ENCODE measurements at places on chromosomes 11 and 22. TPM values are rescaled to one million over a fixed set of nuclear protein-coding genes. Genes with fewer than 3 reads are reported as not detected.

DNA sequence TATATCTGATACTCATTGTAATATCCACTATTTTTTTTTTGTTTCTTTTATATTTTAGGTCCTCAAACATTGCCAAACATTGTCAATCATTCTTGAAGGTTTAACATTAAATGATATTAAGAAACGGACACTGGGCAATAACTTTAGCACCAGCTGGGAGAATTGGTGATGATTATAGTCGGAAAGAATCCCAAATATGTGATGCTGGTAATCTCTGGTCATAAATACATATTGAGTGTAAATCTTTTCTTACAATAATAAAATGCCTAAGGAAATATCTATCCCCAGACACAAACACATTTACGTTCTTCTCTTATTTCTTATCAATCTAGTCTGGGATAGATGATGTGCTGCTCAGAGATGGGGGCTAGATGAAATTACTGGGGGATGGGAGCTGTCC, 25.2 kb downstream of the OR51E2 start:
- no peak for DNase-seq

DNA sequence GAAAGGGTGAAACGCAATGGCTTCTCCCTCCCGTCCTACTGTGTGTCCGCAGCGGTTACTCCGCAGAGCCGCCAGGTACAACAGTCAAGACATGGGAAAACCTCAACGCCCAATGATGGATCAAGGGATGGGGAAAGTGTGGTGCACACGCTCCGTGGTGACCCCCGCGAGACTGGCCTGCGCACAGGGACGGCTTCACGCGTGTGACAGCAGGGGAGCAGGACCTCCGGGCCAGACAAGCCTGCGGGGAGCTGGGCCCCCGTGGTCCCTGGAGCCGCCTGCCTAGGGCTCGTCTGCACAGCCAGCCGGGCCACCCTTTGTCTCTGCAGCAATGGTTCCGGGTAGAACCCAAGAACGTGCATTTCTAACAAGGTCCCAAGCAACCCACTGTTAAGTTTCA, 31.7 kb upstream of the MOB2 start:
- no peak for DNase-seq

DNA sequence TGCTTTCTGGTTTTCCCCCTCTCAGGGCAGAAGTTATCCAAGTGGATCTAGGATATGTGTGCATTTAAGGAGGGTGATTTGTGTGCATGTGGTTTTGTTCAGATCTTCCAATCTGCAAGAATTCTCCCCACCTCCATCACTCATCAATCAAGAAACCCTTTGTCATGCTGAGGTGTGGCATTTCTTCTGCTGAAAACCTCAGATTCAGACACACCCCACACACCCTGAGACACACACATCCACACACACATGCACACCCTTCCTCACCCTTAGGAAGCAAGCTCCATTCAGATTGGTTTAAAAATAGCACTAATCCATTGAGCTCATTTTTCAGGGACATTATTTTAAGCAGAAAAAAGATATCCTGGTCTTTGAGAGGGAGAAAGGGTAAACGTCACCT, 106.1 kb upstream of the HSD17B12 start:
- no peak for DNase-seq

DNA sequence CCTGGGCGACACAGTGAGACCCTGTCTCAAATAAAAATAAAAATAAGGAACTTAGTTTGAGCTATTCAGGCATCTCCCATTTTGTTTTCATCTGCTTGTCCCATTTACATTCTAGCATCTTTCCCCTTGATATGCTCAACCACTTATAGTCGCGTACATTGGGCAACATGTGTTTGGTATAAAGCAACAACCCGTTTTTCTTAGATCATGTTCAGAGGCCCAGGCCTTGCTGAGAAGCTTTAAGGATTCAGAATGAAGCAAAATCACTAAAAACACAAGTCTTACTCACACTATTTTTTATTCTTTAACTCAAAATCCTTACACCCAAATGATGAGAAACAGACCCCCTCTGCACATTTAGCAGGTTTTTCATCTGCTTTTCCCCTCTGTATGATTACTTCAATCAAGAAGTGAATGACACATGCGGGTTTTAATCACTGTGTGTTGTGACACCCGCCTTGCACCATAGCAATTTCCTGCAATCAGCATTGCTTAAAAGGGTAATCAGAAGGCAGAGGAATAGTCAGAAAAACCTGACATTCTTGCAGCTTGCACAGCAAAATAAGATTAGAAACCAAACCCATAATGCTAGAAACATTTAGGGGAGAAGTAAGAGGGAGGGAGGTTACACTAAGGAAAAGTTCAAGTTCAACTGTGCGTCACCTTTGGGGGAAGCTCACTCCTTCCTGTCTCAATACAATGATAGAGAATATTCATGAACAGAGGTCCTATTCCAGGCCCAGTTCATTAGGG, 25.9 kb downstream of the ALG9 start:
- DNase-seq = no peak

Gene BLID
- total RNA-seq = 1.7 TPM

Gene TTC17
- 180 TPM for total RNA-seq

DNA sequence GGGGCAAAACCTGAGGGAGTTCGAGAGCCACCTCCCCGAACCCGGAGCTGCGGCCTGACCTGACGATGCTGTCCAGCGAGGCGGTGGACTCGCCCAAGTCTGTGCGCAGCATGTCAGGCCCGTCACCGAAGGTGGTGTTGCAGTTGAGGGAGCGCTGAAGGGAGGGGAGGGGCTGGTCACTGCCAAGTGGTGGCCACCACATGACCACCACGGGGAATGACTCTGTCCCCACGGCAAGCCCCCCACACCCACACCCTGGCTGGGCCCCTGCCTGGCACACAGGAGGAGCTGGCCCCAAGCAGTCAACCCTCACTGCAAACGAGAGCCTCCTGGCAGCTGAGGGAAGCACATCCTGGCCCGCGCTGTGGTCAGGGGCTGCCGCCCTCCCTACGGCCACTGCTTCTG, 30.8 kb downstream of the TRMU start:
- no peak for DNase-seq

- DNase-seq = no peak
These were observed 35.0 kb upstream of the EHF start for GRCh38 chr11:34585735-34586487.

Measured in omental fat pad (tissue), 4 donors.